GM23248 (cell line): ENCODE measurements at places on chromosomes 3 and 15. TPM values are rescaled to one million over a fixed set of nuclear protein-coding genes. Genes with fewer than 3 reads are reported as not detected.
A peak's percentile ranks its signal among the peaks of the same experiment; 100 is the strongest.

GRCh38 chr3:80241791-80242190 lies 474.0 kb upstream of the ROBO1 start:
- DNase-seq, result no peak

DNA sequence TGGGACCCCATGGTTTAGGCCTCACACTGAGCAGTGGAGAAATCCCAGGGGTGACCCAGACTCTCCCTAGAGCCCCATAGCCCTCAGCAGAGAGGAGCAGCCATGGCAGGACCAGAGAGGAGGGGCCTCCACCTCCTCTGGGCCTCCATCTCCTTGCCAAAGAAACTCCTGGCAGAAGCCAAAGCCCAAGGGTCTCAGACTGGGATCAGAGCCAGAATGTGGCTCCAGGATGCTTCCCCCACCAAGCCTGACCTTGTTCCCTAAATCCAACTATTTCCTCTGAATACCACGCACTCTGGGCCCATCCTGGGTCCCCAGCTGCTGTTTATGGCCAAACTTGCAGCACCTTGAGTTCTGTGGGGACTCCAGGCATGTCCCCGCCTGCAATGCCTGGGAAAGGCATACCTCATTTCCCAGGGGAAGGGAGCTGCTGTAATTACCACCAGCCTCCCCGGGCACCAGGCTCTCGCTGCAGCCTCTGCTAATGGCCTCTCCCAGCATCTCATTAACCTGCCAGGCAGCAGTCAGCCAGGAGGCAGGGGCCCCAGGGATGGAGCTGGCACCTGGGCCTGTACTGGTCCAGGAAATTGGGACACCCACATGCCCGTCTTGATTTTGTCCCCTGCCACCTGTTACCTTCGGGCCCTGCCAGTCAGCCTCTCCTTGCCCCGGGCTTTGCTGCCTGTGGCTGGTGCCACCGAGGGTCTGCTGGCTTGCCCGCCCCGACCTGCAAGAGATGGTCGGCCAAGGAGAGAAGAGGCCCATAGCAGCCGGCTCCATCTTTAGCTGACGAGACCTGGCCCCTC lies 4.6 kb downstream of the CCDC9B start:
- DNase-seq, result no peak

GRCh38 chr15:99423186-99424130 lies 142.3 kb upstream of the MEF2A start:
- DNase-seq, result no peak

- DNase-seq, result peak; percentile 85
These were observed 9.9 kb upstream of the RPL29 start for GRCh38 chr3:52005571-52005986.

GRCh38 chr3:181805703-181806102 lies 94.0 kb downstream of the SOX2 start:
- no peak for DNase-seq

- DNase-seq, result peak; percentile 71
These were observed 7.6 kb downstream of the ULK3 start for GRCh38 chr15:74835312-74835823.

GRCh38 chr15:35308802-35309201 lies 223.7 kb upstream of the NANOGP8 start:
- DNase-seq, result peak; percentile 86

DNA sequence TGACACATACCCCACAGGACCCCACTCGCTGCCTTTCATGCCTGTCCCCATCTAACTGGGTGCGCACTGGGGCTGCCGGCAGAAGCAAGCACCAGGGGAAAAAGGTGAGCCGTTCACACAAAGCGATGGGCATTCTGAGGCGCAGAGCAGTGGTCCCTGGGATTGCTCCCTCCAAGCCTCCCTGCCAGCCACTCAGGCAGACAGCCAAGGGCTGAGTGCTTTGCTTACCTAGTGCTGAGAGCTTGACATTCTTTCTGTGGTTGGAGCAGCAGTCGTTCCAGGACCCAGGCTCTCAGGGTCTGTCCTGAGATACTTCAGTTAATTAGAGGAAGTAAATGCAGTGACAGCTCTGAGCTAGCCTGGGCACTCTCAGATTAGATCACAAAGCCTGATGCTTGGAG lies 5.7 kb downstream of the ESYT3 start:
- no peak for DNase-seq

USP3 gene
- 21.0 and 24.5 TPM in 2 replicates for total RNA-seq

UROC1 gene
- total RNA-seq, result not detected in 2 replicates

FRG2C gene
- total RNA-seq, result not detected in 2 replicates

SLC6A1 gene
- not detected in 2 replicates for total RNA-seq

TMEM43 gene
- total RNA-seq, result 166 and 203 TPM in 2 replicates
